ENCODE measurements at places on chromosomes 16 and 17. TPM values are rescaled to one million over a fixed set of nuclear protein-coding genes. Genes with fewer than 3 reads are reported as not detected.

DNA sequence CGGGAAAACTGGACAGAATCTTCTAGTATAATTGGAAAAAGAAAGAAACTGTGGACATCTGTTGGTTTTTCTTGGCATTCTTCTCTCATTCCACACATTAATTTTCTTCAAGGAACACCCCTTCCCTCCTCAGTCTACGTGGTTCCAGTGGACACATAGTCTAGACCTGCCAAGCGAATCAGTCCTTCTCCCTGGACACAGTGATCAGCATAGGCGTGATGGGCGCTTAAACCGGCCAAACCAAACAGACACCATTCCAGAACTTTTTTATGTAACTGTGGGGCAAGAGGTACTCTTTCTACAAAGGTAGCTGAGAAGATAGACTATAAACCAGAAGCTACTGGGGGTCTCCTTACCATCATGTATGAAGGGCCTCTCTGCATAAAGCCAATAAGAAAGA, 121.8 kb upstream of the COX10 start:
- no peaks in the 10 kb centered on the region for H3K27me3 ChIP-seq
- no peak overlapping the region for H3K4me3 ChIP-seq

DNA sequence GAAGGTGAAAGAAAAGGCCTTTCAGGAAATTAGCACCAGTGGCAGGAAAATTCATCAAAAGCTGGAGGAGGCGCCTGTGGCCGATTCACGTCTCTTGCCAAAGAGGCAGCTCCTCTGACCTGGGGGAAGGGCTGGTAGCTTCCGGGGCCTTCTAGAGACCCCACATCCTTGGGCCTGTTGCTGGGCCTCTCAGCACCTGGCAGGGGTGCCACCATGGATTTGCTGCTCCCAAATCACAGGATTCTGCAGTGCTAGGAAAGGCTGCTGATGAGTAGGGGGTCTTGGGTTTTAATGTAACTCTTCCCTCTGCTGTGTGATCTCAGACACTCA, 11.6 kb upstream of the CBFB start:
- H3K36me3 ChIP-seq: no peaks in the 10 kb centered on the region
- peaks cover 24% of the 10 kb centered on the region for H3K4me1 ChIP-seq
- H3K27me3 ChIP-seq: peaks cover 18% of the 10 kb centered on the region
- DNase-seq: no peak

The CIBAR2 gene
- total RNA-seq: not detected

- H3K36me3 ChIP-seq: no peaks in the 10 kb centered on the region
- peak; percentile 90 for DNase-seq
- no peaks in the 10 kb centered on the region for H3K27me3 ChIP-seq
- H3K4me1 ChIP-seq: peaks cover 45% of the 10 kb centered on the region
- no peak overlapping the region for H3K4me3 ChIP-seq
- peak overlapping the region; percentile 76 for H3K27ac ChIP-seq
These were observed 5.3 kb downstream of the ZNF469 start for GRCh38 chr16:88387941-88388627.

The TEKT1 gene
- total RNA-seq: 0.55 TPM

GRCh38 chr16:3490911-3491629, 4.2 kb downstream of the C16orf90 start:
- H3K4me3 ChIP-seq: no peak overlapping the region
- H3K4me1 ChIP-seq: peaks cover 12% of the 10 kb centered on the region
- H3K36me3 ChIP-seq: peaks cover 22% of the 10 kb centered on the region
- H3K27ac ChIP-seq: no peak overlapping the region
- DNase-seq: peak; percentile 57

The TMUB2 gene
- 10.7 TPM for total RNA-seq

DNA sequence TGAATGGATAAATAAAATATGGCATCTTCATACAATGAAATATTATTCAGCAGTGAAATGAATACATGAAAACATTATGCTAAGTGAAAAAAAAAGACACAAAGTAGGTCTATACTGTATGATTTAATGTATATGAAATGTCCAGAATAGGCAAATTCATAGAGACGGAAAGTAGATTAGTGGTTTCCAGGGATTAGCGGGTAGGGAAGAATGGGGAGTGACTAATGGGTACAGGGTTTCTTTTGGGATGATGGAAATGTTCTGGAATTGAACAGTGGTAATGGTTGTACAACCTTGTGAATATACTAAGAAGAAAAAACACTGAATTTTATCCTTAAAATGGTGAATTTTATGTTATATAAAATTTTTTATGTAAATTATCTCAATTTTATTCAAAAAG, 8.5 kb upstream of the MYCBPAP start:
- H3K4me1 ChIP-seq: no peaks in the 10 kb centered on the region
- H3K27ac ChIP-seq: no peak overlapping the region
- no peaks in the 10 kb centered on the region for H3K27me3 ChIP-seq
- no peaks in the 10 kb centered on the region for H3K36me3 ChIP-seq
- no peak overlapping the region for H3K4me3 ChIP-seq

- no peak for DNase-seq
- H3K4me1 ChIP-seq: no peaks in the 10 kb centered on the region
- H3K27ac ChIP-seq: no peak overlapping the region
- H3K4me3 ChIP-seq: no peak overlapping the region
These were observed 981 bp upstream of the DUXB start for GRCh38 chr16:75702242-75702641.

The P2RX1 gene
- total RNA-seq: 3.6 TPM

DNA sequence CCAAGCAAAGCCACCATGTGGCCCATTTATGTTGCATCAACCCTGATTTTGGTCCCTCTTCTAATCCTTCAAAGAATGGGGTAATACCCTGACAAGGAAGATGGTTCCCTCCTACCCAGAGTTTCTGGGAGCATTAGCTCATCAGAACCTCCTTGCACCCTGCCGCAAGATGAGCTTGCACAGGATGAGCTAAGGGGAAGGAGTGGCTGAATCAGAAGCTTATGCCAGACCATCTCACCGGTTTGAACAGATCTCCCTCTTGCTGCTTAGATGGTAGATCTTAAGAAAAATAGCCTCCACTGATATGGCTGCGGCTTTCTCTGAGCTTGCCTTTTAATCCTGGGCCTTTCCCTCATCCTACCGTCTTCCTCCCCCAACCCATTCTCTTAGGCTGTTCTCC, 175.1 kb downstream of the SOX9 start:
- no peaks in the 10 kb centered on the region for H3K36me3 ChIP-seq
- H3K27me3 ChIP-seq: no peaks in the 10 kb centered on the region
- no peak overlapping the region for H3K4me3 ChIP-seq

DNA sequence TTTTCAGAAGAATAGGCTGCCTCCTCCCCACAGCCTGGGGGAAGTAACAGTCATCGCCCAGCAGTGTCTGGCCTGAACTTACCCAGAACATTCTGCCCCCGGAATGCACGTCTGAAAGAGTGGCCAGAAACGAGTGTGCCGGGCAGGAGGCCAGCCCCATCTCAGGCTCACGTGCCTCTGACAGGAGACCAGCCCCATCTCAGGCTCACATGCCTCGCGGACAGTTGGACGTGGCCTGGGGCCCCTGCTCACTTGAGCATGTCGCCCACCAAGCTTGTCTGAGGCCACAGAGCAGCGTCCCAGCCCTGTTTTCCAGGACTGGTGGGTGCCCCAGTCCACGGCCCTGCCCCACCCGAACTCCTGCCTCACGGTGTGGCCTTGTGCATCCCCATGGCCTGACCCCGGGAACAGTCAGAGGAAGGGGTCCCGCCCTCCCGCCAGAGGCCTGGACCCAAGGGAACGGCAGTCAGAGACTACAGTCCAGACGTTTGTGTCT, 16.3 kb upstream of the CDH15 start:
- no peak overlapping the region for H3K4me3 ChIP-seq
- peaks cover 15% of the 10 kb centered on the region for H3K4me1 ChIP-seq
- H3K27me3 ChIP-seq: no peaks in the 10 kb centered on the region
- DNase-seq: peak; percentile 76
- H3K27ac ChIP-seq: peak overlapping the region; percentile 7

DNA sequence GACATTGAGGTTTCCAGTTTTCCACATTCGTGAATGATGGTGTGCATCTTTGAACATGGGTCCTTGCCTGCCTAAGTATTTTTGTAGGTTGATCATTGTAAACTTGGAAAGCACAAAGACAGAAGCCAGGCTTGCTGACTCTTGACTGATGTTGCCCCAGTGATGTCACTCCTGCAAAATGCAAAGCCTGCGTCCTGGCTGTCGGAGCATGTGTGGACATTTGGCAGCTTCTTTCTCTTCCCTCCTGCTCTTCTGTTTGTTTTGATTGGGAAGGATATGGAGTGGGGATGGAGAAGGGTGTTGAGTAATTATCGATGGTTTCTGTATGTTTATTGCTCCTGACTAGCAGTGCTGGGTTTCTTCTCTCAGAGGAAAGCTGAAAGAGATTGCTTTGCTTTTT, 3.2 kb downstream of the NDE1 start:
- H3K4me3 ChIP-seq: no peak overlapping the region
- no peak overlapping the region for H3K27ac ChIP-seq
- DNase-seq: no peak
- no peaks in the 10 kb centered on the region for H3K27me3 ChIP-seq
- H3K4me1 ChIP-seq: peaks cover 45% of the 10 kb centered on the region
- no peaks in the 10 kb centered on the region for H3K36me3 ChIP-seq

The TMEM204 gene
- total RNA-seq: 20.2 TPM

- H3K36me3 ChIP-seq: no peaks in the 10 kb centered on the region
- peaks cover 35% of the 10 kb centered on the region for H3K4me1 ChIP-seq
- H3K27me3 ChIP-seq: no peaks in the 10 kb centered on the region
- H3K4me3 ChIP-seq: no peak overlapping the region
- peak; percentile 19 for DNase-seq
These were observed 22.2 kb downstream of the ANKFN1 start for GRCh38 chr17:56175299-56175955.

- no peak for DNase-seq
- no peaks in the 10 kb centered on the region for H3K36me3 ChIP-seq
- no peak overlapping the region for H3K4me3 ChIP-seq
- H3K27me3 ChIP-seq: no peaks in the 10 kb centered on the region
- peaks cover 4% of the 10 kb centered on the region for H3K4me1 ChIP-seq
These were observed 113.8 kb downstream of the CYB561 start for GRCh38 chr17:63332286-63332685.

The SNAI3 gene
- total RNA-seq: not detected

- peaks cover 41% of the 10 kb centered on the region for H3K36me3 ChIP-seq
- no peak overlapping the region for H3K4me3 ChIP-seq
These were observed 4.2 kb upstream of the KLHL11 start for GRCh38 chr17:41869426-41869825.

DNA sequence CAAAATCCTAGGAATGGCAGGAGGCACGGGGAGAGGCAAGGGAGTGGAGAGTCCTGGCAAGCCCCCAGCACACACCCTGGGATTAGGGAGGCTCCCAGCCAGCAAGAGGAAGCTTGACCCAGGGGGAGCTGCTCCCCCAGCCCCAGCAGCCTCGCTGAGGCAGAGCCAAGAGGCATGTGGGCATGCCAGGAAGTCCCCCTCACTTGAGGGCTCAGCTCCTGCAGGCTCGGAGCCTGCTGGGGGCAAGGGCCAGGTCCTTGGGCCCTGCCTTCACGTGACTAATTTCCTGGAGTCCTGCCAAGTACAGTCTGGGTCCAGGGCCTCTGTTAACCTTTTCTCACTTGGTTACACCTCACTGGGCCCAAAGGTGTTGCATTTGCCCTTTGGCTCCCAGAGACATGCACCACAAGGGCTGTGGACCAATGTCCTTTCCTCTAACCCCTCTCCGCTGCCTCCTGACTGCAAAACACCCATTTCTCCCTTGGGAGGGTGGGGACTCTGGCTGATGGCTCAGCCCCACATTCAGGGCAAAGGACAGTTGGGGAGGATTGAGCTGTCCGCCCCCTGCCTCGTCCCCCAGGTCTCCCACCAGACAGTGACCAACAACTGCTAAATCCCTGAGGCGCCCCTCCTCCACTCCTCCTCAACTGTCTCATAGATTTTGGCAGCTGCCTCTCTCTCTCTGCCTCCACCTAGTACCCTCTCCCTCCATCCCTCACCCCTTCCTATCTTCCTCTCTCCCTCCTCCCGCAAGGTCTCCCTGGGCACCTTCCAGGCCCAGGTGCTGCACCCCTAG, 4.4 kb upstream of the SLC47A2 start:
- H3K4me3 ChIP-seq: no peak overlapping the region
- no peaks in the 10 kb centered on the region for H3K36me3 ChIP-seq
- peak overlapping the region; percentile 19 for H3K27ac ChIP-seq
- no peaks in the 10 kb centered on the region for H3K27me3 ChIP-seq

DNA sequence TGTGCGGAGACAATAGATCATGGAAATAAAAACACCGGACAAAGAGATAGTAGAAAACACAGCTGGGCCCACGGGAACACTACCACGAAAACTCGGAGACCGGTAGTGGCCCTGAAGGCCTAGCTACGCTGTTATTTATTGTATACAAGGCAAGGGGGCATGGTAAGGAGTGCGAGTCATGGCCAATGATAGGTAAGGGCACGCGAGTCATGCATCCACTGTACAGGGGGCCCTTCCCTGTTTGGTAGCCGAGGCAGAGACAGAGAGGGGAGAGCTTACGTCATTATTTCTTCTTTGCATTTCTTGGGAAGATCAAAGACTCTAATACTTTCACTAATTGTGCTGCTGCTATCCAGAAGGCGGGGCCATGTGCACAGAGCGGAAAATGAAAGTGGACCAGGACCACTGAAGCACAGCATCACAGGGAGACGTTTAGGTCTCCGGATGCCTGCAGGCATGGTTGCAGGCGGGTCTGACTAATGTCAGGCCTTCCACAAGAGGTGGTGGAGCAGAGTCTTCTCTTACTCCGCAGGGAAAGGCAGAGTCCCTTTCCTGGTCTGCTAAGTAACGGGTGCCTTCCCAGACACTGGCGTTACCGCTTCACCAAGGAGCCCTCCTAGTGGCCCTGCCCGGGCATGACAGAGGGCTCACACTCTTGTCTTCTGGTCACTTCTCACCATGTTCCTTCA, 74.4 kb upstream of the ARL4D start:
- no peaks in the 10 kb centered on the region for H3K4me1 ChIP-seq
- DNase-seq: no peak
- H3K36me3 ChIP-seq: no peaks in the 10 kb centered on the region
- H3K27me3 ChIP-seq: no peaks in the 10 kb centered on the region

- no peak overlapping the region for H3K27ac ChIP-seq
- DNase-seq: peak; percentile 56
- no peaks in the 10 kb centered on the region for H3K4me1 ChIP-seq
- no peaks in the 10 kb centered on the region for H3K36me3 ChIP-seq
- H3K4me3 ChIP-seq: peak overlapping the region; percentile 17
- H3K27me3 ChIP-seq: no peaks in the 10 kb centered on the region
These were observed 23.0 kb upstream of the CYLD start for GRCh38 chr16:50718761-50719400.

The FOXL1 gene
- total RNA-seq: not detected

- no peaks in the 10 kb centered on the region for H3K36me3 ChIP-seq
- H3K27ac ChIP-seq: peak overlapping the region; percentile 96
- no peak overlapping the region for H3K4me3 ChIP-seq
- peaks cover 45% of the 10 kb centered on the region for H3K4me1 ChIP-seq
- no peak for DNase-seq
These were observed 4.1 kb upstream of the YPEL2 start for GRCh38 chr17:59327121-59327980.

The TPSG1 gene
- total RNA-seq: not detected

GRCh38 chr16:64440421-64440831, 681.4 kb downstream of the CDH11 start:
- no peak overlapping the region for H3K27ac ChIP-seq
- no peak overlapping the region for H3K4me3 ChIP-seq
- peak; percentile 14 for DNase-seq
- no peaks in the 10 kb centered on the region for H3K4me1 ChIP-seq
- H3K36me3 ChIP-seq: no peaks in the 10 kb centered on the region

The WNT9B gene
- not detected for total RNA-seq

The MT1G gene
- total RNA-seq: 174 TPM

The IRF8 gene
- 20.3 TPM for total RNA-seq
